Brain microvascular endothelial cell (primary cell): ENCODE measurements at places on chromosomes 1 and 21.
A peak's percentile ranks its signal among the peaks of the same experiment; 100 is the strongest.

GRCh38 chr1:8373581-8374241 is 55.8 kb downstream of the SLC45A1 start:
- peak; percentile 63 for DNase-seq

DNA sequence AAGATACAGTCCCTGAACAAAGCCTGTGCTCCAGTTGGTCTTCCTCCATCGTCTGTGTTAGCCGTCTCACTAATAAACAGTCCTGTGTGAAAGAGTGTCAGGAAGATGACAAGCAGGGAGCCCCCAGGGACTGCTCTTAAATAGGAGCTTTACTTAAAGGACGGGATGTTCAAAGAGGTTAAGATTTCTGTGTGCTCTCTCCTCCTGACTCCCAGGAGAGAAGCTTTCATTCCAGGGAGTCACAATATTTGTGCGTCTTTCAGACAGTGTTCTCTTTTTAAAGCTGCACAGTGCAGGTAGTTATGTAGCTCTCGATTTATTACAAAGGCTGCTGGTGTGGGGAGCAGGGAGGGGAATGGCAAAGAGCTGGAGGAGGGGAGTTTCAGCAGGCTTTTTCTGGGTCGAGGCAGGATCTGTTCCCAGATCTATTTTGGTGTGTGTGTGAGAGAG is 43.5 kb downstream of the STYXL2 start:
- DNase-seq: no peak

DNA sequence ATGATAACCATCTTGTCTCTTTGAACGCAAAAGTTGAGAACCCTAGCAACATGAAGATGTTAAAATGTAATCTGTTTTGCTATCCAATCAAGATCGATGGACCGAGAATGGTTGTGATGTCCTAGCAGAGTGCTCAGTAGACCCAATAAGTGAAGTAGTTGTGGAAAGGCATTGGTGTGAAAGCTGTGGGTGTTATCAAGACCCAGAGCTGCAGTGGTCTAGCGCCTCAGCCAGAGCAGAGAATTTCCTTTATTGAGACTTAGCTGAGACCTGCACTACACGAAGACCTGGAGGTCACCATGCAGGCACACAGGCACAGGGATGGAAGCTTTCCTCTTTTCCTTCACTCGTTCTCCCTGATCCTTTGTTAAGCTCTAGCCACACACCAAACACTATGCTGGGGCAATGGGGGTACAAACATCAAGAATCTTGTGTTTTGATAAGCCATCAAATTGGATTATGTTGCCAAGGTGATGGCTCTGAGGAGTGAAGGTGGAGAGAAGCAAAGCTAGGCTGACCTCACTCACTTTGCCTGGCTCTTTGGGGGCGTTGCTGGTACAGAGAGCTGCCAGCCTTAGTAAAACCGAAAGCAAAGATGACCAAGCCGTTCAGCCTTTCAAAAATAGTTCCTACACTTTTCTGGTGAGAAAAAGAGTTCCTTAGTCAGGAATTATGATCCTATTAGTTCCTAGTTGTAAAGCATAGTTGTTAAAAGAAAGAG is 24.1 kb downstream of the METTL13 start:
- no peak for DNase-seq

GRCh38 chr1:61781151-61781550 is 38.9 kb downstream of the PATJ start:
- no peak for DNase-seq

DNA sequence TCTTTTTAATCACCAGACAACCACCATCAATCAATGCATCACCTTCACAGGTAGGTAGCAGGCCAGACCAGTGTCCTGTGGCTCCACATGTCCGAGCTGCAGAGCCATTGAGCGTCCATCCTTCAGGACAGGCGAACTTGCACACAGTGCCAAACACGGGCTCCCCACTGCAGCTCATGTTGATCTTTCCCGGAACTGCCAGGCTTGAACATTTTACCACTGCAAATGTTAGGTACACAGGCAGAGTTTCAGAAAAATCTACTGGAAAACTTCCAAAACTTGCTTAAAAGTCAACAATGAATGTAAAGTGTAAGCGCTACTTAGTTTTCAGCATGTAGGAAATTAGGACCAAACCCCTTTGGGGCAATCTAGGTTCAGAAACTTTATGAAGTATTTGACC is 6.6 kb downstream of the SELE start:
- no peak for DNase-seq

- DNase-seq: no peak
These were observed 11.1 kb downstream of the KRTAP19-1 start for GRCh38 chr21:30468900-30469714.

DNA sequence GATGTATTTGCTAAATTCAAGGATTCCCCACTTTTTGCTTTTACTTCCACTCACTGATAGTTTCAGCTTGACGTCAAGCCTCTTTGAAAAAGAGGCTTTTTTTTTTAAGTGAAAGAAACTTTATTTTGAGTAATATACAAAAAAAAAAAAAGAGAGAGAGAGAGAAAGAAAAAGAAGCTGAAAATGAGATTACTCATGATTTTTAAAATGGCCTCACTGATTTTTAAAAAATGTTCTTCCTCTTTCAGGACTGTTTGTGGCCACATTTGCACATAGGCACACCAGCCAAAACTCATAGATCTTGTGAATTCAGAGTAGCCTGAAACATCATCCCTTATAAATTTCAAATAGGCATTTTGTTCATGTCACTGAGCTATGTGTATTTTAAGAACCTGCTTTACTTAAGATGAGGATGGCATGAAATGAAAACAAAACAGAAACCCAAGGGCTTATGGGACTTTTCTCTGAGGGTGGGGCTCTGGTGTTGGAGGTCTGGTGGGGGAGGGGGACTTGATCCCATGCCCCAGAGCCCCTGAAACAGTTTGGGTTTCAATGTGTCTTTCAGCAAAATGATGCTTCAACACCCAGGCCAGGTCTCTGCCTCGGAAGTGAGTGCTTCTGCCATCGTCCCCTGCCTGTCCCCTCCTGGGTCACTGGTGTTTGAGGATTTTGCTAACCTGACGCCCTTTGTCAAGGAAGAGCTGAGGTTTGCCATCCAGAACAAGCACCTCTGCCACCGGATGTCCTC is 6.1 kb downstream of the ATF3 start:
- no peak for DNase-seq

- DNase-seq: no peak
These were observed 126.0 kb upstream of the IPO9 start for GRCh38 chr1:201702936-201703335.

- no peak for DNase-seq
These were observed 73.1 kb downstream of the RYR2 start for GRCh38 chr1:237115035-237115434.

DNA sequence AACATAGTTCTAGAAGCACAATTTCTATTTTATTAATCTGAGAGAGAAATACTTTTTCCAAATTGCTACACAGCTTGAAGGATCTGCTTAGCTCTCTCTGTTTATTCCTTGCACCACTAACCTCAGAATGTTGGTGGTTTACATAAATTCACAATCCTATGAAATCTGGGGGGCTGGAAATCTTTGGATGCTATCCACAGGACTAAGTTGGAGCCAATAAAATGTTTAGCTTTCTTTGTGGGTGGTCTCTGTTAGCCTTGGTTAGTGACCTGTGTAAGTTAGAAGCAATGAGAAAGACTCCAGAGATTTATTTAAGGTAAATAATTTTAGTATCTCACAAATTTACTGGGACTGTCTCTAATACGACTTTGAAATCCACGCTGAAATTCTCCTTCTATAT is 418.1 kb downstream of the ADGRL2 start:
- DNase-seq: no peak

DNA sequence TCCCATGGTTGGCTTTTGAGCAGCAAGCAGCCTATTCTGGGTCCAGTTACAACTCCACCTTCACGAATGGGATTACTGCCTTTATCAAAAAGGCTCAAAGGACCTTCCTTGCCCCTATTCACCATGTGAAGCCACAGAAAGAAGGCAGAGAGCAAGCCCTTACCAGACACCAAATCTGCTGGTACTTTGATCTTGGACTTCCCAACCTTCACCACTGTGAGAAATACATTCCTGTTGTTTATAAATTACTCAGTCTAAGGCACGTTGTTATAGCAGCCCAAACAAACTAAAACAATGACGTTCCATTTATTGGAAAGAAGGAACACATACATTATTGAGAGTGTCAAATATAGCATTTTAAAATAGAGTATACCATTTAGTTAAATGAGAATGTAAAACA is 1557.9 kb downstream of the PLA2G4A start:
- no peak for DNase-seq

- peak; percentile 35 for DNase-seq
These were observed 35.3 kb downstream of the DTL start for GRCh38 chr1:212070720-212071302.

DNA sequence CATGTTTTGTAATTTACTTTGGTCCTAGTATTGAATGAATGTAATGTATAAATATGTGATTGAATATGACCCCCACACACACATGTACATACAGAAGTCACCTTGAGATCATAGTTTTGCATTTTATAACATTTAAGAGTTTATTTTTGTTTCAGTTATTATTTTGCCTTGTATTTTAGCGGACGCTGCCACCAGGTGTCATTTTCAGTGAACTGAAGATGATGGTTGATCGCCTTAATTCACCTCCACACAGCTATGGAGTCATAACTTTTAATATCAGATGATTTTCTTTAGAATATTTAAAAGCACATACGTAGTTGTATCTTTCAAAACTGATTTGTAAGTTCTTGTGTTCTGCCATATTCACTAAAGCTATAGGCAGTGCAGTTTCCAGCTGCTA is 130.4 kb downstream of the DYRK1A start:
- no peak for DNase-seq

- DNase-seq: no peak
These were observed 18.5 kb downstream of the SH3BP5L start for GRCh38 chr1:248807067-248807737.

GRCh38 chr21:25956993-25957714 is 213.4 kb downstream of the APP start:
- peak; percentile 71 for DNase-seq

DNA sequence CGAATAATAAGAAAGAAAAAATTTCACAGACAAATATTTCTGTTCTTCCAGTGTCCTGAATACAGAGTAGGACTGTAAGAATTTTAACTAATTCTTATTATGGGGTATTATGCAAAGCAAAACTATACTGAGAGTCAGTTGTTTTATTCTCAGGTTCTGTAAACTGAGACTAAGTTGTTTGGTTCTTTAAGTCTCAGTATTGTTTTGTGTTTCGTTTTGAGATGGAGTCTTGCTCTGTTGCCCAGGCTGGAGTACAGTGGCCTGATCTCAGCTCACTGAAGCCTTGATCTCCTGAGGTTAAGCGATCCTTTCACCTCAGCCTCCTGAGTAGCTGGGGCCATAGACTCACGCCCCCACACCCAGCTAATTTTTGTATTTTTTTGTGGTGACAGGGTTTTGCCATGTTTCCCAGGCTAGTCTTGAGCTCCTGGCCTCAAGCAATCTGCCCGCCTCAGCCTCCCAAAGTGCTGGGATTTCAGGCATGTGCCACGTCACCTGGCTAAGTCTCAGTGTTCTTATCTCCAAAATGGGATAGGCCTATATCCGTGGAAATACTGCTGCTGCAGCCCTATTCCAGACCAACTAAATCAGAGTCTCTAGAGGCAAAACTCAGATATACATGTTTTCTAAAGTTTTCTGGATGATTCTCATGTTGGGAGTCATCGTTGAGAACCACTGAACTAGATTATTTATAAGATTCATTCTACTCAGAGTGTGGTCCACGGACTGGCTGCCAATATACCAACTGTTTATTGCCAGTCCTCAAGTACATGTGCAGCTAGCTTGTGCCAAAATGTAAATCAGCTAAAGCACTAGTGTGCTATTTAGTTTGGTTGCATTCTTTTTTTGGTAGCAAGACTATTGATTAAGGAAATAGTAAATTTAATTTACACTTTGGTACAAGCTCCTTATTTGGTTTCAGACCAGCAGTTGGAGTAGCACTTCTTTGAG is 116.6 kb downstream of the HS2ST1 start:
- no peak for DNase-seq

GRCh38 chr1:155471026-155471425 is 91.6 kb downstream of the ASH1L start:
- DNase-seq: no peak

GRCh38 chr1:206655471-206655882 is 20.1 kb downstream of the DYRK3 start:
- DNase-seq: no peak

DNA sequence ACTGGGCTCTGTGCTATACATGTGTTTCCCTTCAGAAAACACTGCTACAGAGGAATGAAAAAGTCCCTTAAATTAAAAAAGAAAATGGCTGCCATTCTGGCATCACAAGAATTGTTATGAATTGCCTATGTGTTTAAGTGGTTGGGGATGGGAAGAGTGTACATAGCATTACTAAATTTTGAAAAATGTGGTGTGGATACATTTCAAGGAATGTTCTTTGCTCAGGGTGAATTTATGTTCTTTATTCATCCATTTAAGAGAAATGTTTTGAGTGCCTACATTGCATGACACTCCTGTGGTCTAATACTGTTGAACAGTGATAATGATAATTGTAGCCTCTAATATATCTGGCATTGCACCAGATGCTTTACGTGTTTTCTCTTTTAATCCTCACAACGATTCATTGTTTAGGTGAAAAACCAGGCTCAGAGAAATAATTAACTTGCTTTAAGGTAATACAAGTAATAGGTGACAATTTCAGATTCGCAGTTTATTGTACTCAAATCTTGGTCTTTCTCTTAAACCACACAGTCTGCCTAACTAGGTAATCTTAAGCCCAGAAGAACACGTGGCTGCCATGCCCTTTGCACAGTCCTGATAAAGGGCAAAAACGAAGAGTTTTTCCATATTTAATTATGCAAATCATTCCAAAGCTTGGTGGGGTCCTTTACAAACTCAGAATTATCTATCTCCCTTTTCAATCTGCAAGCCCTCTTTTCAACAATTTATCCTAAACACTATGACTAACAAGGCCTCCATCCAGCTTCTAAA is 31.5 kb downstream of the DPT start:
- DNase-seq: no peak

DNA sequence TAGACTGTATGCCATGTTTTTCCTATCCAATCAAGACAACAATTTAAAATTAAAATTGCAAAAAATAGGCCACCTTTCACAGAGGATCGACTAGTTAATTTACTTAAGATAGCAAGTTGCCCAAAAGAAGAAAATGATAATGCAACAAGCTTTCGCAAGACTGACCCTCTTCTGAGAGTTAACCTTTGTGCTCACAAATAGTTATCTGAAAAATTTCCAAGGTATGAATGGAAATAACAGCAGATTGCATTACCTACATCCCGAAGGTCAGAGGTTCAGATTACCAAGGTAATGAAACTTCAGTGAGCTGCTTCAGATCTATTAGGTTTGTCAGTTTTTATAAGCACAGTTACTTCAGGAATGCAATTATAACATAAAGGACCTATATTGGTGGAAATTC is 298.0 kb downstream of the KCTD3 start:
- no peak for DNase-seq

DNA sequence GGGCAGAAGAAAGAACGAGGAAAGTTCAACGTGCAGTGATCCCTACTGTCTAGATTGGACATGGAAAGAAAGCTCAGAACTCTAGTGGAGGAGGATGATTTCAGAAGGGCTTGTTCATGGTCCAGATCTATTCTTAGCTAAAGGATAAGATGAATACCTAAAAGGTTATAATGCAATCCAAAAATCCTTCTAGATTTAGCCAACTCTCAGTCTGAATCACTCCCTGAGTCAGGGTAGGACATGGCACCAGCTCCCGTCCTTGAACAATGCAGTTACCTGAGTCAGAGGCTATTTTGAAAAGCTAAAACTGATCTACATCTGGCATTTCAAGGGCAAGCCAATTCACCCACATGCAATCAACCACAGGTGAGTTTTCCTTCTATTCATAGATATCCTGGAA is 38.8 kb upstream of the HIVEP3 start:
- DNase-seq: peak; percentile 26

- DNase-seq: no peak
These were observed 104.2 kb downstream of the KIAA0319L start for GRCh38 chr1:35453031-35453430.
